ENCODE measurements at places on chromosomes 3 and 15. TPM values are rescaled to one million over a fixed set of nuclear protein-coding genes. Genes with fewer than 3 reads are reported as not detected.

The PCNP gene
- 206 TPM for total RNA-seq

The ATR gene
- 18.4 TPM for total RNA-seq

The CCR1 gene
- 9.1 TPM for total RNA-seq

The BNC1 gene
- not detected for total RNA-seq

The PROK2 gene
- not detected for total RNA-seq

The NDUFB5 gene
- 107 TPM for total RNA-seq

DNA sequence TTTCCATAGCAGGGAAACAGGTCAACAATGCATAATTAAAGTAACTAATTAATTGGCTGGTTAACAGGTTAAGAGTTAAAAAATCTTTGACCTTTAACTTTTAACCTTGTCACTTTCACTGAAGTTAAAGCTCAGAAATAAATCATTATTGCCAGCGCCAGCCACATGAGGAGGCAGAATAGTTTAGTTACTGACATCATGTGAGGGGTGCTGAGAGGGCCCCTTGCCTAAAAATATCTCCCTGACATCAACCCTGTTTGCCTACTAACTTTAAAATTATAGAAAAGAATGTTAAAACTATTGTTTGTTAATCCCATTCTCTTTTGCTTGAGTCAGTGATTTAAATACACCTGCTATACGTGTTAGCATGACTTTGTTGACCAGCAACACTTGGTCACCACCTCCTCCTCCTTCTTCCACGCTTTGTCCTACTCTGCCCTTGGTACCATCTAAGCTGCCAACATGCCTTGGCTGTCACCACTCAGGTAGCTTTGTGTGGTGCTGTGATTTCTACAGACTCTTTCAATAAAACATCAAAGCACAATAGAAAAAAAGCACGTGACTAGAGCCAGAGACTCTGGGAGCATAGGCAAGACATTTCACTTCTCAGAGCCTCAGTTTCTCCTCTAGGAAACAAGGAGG, 2.7 kb downstream of the FBXO40 start:
- no peak for DNase-seq

DNA sequence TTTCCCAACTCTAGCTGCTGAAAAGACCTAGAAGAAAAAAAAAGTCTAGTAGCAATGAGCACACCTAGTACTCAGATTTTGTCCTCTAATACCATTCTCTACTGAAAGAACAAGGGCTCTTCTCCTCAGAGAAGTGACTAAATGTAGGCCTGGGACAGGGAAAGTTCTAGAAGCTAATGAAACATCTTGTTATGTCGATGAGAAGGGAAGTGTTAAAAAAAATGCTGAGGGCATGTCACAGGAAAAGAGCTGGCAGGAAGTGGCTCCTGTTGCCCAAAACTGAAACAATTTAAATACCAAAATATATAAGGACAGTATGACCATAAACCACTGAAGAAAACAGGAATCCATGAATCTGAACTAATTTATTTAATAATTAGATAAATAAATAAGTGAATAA, 581.4 kb upstream of the TBL1XR1 start:
- no peak for DNase-seq

- DNase-seq = no peak
Observed at GRCh38 chr3:22322861-22323260, 571.9 kb upstream of the ZNF385D start.

DNA sequence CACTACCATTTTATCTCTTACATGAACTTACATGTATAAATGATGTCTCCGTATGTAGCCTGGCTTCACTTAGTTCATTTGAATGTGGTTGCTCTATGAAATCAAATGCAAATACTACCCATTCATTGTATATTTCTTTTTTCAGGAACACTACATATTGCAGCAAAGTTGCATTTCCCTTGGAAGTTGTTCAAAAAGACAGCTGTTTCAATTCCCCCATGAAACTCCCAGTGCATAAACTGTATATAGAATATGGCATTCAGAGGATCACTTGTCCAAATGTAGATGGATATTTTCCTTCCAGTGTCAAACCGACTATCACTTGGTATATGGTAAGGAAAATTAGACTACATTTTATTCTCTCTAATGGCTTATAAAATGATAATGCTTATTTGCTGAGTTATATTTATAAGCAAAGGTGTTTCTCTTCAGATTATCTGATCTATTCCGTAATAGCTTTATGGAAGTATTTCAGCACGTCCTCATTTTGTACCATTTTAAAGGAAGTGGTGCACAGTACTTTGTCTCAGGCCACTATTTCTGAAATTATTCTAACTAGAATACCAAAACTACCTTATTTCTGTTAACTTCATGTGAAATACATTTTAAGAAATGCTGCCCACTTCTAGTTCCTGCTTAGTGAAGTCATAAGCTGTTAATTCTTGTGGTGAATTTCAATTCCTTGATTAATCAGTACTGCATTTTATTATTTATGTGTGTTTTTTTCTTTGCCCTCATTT, 95.1 kb downstream of the IL1RAP start:
- DNase-seq = no peak

DNA sequence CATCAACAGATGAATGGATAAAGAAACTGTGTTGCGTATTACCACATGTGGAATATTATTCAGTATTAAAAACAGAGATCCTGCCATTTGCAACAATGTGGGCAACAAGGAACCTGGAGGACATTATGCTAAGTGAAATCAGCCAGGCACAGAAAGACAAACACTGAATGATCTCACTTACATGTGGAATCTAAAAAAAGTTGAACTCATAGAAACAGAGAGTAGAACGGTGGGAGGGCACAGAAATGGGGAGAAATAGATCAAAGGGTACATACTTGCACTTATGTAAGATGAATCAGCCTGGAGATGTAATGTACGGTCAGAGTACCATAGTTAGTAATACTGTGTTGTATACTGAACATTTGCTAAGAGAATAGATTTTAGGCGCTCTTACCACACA, 29.8 kb upstream of the MUC13 start:
- no peak for DNase-seq

DNA sequence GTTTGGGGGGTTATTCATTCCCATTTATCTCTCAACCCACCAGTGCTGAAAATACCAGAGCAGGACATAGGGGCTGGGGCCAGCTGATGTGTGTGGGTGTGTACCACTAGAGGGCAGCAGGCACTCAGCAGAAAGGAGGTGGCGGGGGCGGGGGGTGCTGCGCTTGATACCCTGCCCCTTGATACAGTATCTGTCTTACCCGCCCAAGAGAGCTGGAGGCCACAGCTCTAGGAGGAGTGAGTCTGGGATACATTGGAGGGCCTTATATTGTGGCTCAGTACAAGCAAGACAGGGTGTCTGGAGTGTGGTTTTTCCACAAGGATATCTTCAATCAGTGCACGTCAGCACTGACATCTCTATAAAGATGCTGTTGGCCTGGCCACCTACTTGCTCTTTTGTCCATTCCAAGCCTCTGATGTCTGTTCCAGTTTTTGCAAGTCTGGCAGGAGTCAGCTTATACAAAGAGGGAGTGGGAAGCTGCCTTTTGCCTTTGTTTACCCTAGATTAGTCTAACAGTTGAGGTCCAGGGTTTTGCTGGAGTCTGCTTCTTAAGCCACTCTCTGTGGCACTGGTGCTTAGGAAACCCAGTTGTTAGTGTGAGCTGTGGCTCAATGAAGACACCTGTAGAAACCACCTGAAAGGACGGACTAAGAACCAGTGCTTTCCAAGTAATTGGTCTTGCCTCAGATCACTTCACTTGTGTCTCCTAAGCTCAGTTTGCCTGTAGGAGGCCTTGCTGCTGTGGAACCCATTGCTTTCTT, 1.5 kb upstream of the RBM15B start:
- DNase-seq = no peak

- peak; percentile 44 for DNase-seq
Observed at GRCh38 chr15:25850154-25851111, 12.7 kb downstream of the ATP10A start.

- DNase-seq = no peak
Observed at GRCh38 chr15:80837006-80837405, 57.8 kb downstream of the CEMIP start.
